Dermis blood vessel endothelial cell (primary cell): ENCODE measurements at places on chromosomes 4 and X. TPM values are rescaled to one million over a fixed set of nuclear protein-coding genes. Genes with fewer than 3 reads are reported as not detected.

DNA sequence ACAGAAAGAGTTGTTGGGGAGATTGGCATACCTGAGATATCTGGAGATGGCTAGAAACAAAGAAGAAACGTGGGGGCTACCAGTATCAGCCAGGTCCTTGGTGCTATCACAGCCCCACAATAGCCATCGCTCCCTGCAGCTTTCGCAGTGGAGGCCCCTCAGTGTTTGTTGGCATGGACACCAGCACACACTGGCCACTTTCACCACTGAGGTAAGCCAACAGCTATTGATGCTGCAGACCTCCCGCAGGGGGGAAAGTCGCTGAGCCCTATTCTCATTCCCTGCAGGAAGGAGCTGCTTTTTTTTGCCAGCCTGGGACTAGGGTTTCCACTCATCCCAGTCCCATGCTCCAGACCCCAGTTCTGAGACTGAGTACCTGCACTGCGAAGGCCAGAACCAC is 879.2 kb upstream of the IGFBP7 start:
- no peak for DNase-seq

GRCh38 chrX:13218758-13219157 is 101.1 kb downstream of the ATXN3L start:
- DNase-seq: no peak

DNA sequence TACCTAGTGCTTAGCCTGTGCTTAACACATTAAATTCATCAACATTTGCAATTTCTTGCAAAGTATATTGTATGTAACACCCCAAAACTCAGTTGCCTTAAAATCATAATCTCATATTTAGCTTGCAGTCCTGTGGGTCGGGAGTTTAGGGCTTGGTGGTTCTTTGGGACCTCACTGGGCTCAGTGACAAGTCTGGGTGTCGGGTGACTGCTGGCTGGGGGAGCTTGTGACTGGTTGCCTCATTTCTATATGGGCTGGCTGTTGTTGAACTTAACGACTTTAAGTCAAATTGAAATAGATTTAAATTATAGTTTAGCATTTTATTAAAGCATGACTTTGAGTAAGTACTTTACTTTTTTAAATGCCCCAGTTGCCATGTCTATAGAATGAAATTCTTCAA is 401.4 kb upstream of the NR3C2 start:
- no peak for DNase-seq

CMC4 gene
- 11.7 and 16.3 TPM in 2 replicates for total RNA-seq

GRCh38 chr4:11791797-11792196 is 363.1 kb upstream of the HS3ST1 start:
- DNase-seq: no peak

CENPVL2 gene
- total RNA-seq: not detected in 2 replicates

- no peak for DNase-seq
Measured at GRCh38 chr4:138400543-138400942, 158.4 kb upstream of the SLC7A11 start.

ASMT gene
- total RNA-seq: not detected in 2 replicates

- DNase-seq: no peak
Measured at GRCh38 chrX:107562482-107562881, 65.8 kb upstream of the PRPS1 start.

UGT2A2 gene
- not detected in 2 replicates for total RNA-seq

- no peak for DNase-seq
Measured at GRCh38 chr4:133910165-133910564, 291.4 kb downstream of the PABPC4L start.
